ENCODE measurements at places on chromosomes 12 and 14. TPM values are rescaled to one million over a fixed set of nuclear protein-coding genes. Genes with fewer than 3 reads are reported as not detected.

Gene ANG
- 10.1 TPM for total RNA-seq

Gene AMN
- total RNA-seq: 0.56 TPM

Gene DENND5B
- total RNA-seq: 17.8 TPM

Gene PYGL
- 93.7 TPM for total RNA-seq

Gene LTB4R
- total RNA-seq: 1.5 TPM

Gene VEZT
- 57.3 TPM for total RNA-seq

Gene SYNDIG1L
- total RNA-seq: under 0.01 TPM

Gene MYL2
- total RNA-seq: not detected

Gene ANAPC7
- 43.7 TPM for total RNA-seq

Gene HOXC4
- total RNA-seq: 0.19 TPM

Gene TUBA1A
- total RNA-seq: 439 TPM

Gene TMEM260
- 10.4 TPM for total RNA-seq

Measured in regular cardiac myocyte (primary cell).